ENCODE measurements at places on chromosomes 16 and 17. TPM values are rescaled to one million over a fixed set of nuclear protein-coding genes. Genes with fewer than 3 reads are reported as not detected.

The ARHGAP44 gene
- total RNA-seq = 8.6 TPM

The SPNS2 gene
- 12.4 TPM for total RNA-seq

The STAT5A gene
- 14.6 TPM for total RNA-seq

- DNase-seq = no peak
Observed at GRCh38 chr16:58338205-58338604, 43.4 kb upstream of the PRSS54 start.

DNA sequence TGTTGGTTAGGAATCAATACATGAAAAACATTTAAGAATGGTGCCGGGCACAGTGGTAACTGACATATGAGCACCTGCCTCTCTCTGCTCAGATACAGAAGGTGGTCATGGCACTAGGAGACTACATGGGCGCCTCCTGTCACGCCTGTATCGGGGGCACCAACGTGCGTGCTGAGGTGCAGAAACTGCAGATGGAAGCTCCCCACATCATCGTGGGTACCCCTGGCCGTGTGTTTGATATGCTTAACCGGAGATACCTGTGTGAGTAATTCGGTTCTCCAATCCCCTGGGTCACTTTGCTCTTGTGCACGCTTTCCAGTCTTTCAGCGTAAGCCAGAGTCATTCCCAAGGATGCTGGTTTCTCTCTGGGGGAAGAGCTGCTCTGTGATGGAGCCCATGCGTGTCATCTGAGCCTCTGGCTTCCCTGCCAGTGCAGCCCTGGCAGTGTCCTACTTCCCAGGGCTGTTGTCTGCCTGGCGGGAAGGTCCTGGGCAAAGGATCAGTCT lies 3.0 kb upstream of the CD68 start:
- no peak for DNase-seq

The C17orf113 gene
- total RNA-seq = 0.73 TPM

Data from Right ventricle myocardium inferior (tissue), 1 donor.